NCI-H748 treated with DMSO at 0.1 percent for 48 hours (cell line): ENCODE measurements at places on chromosomes 7 and 10.

DNA sequence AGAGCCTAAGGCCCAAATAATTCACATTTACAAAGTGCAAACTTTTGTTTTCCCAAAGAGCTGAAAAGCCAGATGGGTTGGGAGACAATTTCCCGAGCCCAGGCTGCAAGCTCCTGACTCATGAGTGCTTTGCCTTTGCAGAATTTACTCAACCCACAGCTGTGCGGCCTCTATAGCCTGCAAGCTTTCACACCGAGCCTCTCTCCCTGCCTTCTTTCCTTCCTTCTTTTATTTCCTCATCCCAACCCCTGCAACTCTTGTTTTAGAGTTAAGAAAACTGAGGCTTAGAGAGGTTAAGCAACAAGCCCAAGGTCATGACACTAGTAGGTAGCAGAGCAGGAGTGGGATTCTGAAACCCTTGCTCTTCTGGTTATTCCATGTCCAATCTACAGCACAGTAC is 203.0 kb upstream of the GPR26 start:
- DNase-seq: no peak

GRCh38 chr7:130559184-130559583 is 67.3 kb downstream of the MEST start:
- peak; percentile 20 for DNase-seq

- DNase-seq: no peak
Observed at GRCh38 chr10:26994743-26995142, 105.6 kb downstream of the ANKRD26 start.

DNA sequence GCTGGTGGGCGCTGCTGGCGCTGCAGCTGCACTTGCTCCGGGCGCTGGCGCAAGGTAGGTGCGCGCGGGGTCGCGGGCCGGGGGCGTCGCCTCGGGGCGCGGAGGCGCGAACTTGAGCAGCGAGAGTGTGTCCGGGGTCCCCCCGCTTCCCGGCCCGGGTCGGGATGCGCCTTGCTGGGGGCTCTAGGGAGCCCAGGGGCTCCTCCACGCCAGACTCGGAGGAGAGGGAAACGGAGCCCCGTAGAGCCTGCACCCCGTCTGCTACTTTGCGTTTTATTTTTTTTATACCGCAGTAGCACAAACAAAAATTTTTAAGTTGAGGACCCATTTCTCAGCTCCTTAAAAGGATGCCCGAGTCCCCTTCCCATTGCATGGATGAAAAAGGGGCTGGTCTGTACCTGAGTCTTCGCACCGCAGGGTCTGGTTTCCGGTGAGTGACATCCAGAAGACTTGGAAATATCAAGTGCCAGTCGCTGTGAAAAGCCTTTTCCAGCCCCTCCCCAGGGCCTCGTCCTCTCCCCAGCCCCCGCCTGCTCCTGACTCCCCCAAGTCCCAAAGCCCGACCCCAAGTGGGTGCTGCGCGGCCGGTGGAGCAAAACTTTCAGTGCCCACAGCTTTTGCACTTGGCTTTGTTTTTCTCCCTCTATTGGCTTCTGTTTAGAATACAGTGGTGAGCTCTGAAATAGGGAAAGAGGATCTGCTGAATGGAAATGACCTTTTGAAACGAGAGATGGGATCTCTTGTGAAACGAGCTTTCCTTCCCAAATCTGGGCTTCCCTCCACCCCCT is 973 bp downstream of the SDK1 start:
- peak; percentile 67 for DNase-seq

DNA sequence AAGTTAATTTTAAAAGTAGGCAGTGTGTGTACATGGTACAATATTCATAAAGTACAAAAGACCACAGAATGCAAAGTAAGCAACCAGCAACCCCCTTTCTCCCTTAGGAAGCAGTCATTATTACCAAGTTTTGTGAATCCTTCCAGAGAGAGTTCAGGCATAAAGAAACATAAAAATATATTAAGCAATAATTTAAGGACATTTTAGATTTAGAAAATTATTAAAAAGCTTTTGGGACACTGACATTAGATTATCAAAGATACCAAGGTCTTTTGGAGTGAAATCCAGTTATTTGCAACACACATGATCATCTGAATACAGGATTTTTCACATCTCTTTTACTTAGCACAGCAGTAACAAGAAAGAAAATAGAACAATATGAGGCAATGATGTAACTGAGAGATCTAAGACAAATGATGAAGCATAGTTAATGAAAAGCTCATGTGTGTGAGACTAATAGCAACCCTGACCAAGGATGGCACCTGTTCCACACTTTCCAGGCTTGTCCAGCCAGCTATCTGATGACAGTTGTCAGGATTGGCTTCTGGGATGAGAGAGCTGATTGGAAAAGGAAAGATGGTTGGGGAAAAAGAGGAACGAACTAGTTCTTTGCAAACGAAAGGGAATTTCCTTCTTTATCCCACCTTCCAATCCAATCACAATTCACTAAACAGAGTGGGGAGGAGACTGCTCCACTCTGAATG is 115.5 kb upstream of the LAMB4 start:
- DNase-seq: no peak

- DNase-seq: no peak
Observed at GRCh38 chr7:31948029-31948428, 122.2 kb downstream of the PDE1C start.

GRCh38 chr7:41029072-41029499 is 673.8 kb downstream of the INHBA start:
- DNase-seq: no peak

DNA sequence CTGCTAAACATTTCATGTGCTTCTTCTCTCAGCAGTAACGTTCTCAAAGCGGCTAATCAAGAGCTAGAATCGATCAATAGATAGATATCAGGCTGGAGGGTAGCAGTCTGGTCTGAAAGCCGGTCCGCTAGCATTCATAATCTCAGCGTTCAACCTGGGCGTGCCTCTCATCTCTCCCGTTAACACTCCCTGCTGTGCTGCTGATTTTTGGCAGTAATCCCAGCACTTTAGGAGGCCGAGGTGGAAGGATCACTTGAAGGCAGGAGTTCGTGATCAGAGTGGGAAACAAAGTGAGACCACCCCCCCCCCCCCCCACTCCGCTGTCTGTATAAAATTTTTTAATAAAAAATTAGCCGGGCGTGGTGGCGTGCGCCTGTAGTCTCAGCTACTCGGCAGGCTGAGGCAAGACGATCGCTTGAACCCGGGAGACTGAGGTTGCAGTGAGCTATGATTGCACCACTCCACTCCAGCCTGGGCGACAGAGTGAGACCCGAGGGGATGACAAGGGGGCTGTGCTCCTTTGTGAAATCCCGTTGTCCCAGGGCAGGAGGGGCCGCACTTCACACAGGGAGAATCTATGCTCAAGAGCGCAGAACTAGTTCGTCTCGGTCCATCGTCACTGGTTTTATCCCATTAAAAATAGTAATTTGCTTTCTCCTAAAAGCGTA is 624 bp upstream of the CEP55 start:
- DNase-seq: peak; percentile 49

DNA sequence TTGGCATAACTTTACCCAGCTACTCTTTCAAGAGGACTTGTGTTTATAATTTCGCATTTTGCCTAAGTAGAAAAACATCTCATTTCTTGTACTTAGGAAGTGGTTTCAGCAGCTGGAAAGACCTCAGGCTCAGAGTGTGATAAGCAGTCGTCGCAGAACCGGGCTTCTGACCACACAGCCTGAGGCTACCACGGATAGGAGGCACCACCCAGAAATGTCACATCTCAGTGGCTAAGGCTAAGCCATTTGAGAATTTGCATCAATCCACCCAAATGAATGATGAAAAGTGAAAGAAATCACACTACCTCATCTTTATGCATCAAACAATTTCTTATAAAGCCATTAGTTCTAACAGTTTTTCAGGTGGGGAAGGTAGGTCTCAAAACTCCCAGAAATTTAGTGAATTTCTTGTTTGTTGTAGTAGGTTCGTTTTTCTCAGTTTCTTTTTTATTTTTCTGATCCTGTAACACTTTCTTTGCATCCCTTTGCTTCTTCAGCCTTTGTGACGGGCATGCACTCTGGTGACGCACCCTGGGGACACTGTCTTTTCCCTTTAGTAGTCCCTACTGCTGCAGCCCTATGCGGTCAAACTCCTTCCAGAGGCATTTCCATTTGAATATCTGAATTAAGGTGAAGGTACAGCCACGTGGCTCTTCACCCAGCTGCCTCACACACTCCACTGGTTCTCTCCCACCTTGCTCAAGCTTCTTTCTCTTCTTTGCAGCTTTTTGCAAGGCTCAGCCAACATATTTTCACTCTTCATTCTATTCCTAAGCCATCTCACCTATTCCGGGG is 68.5 kb downstream of the MAP3K8 start:
- no peak for DNase-seq

GRCh38 chr7:11452476-11452875 is 379.5 kb downstream of the THSD7A start:
- no peak for DNase-seq

GRCh38 chr10:31768467-31768866 is 160.2 kb downstream of the ARHGAP12 start:
- no peak for DNase-seq
